Right hindlimb (tissue), 1 donor: ENCODE measurements at places on chromosomes 3 and 15.
A peak's percentile ranks its signal among the peaks of the same experiment; 100 is the strongest.

GRCh38 chr15:32855942-32856341 lies 138.1 kb downstream of the GREM1 start:
- DNase-seq = no peak

DNA sequence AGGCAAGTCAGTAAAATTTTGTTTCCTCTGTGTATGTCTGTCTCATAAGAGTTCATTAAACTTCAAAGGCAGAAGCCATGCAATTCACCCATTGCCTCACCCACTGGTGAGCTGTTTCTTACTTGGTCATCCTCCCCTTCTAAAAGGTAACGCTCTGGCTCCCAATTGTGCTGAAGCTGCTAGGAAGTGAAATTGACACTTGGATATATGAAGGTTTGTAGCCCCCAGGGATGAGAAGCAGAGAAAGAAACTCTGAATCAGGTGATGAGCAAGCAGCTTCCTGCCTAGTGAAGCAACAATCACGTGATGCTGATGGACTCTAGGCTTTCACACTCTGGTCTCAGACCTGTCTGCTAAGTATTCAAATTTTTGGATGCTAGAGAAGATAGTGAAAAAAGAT lies 70.7 kb downstream of the CD200R1L start:
- DNase-seq = no peak

GRCh38 chr3:16516695-16517481 lies 3.4 kb upstream of the RFTN1 start:
- DNase-seq = peak; percentile 45

GRCh38 chr15:75545064-75545463 lies 34.1 kb downstream of the PTPN9 start:
- no peak for DNase-seq

DNA sequence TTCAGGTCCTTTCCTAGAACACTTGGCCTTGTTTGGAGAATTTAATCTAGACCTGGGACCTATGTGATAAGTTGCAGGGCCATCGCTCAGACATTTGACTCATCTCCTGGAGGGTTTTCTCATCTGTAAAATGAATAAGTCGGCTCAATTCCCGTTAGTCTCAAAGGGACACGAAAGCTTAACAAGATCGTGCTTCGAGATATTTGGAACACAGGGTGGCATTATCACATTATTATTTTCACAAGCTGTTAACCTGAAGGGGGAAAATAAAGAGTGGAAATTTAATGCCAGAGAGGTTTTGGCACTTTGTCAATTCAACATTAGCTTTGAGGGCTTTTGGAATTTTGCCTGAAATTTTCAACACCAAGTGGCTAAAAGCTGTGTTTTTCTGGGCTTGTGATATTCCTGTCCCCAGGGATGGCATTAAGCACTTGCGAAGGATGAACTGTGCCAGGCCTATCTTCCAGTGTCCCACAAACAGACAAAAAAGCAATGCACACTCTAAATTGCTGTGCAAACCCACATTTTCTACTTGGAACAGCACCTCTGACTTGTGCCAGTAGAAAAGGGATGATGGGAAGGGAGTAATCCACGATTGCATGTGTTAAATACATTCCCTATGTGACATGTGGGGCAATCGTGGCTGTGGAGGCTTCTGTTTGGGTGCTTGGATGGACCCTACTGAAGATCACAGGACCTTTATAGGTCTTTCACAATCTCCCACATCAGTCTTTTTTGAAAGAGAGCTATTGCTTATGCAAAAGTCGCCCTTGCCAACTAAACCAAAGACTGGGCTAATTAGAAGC lies 478.7 kb downstream of the MFSD1 start:
- DNase-seq = no peak

- DNase-seq = no peak
Observed at GRCh38 chr3:120033596-120033995, 60.7 kb downstream of the GSK3B start.

DNA sequence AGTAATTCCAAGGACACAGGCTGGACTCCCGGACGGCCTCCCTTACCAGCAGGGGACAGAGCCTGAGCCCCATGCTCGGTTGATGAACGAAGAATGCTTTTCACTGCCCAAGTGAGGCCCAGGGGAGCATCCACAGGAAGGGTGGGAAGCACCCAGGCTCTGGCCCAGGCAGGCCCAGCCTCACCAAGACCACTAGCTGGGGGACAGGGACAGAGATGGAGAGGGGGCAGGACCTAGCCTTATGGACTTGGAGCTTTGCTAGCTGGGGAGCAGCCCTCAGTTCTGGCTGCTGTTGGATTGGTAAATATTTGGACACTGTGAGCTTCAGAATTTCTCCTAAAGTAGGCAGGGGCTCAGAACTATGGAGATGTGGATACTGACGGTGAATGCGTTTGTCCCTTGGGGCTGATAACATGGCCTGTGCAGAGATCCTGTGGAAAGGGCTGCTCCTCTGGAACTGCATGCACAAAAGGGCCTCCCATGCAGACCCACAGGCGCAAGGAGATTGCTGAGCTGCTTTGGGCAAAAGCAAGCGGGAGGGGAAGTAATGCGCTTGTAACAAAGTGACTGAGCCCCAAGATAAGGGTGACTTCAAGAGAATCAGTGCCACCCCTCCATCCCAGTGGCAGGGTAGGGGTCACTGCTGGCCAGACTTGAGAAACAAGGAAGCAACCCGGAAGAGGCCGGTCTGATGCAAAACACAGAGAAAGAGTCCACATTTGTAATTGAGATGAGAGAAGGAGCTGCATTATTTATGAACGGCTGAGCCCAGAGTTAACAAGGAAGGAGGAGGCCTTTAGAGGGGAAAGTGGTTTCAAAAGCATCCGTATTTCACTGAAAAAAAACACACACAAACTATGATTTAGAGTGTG lies 70.1 kb upstream of the MEF2A start:
- DNase-seq = no peak

DNA sequence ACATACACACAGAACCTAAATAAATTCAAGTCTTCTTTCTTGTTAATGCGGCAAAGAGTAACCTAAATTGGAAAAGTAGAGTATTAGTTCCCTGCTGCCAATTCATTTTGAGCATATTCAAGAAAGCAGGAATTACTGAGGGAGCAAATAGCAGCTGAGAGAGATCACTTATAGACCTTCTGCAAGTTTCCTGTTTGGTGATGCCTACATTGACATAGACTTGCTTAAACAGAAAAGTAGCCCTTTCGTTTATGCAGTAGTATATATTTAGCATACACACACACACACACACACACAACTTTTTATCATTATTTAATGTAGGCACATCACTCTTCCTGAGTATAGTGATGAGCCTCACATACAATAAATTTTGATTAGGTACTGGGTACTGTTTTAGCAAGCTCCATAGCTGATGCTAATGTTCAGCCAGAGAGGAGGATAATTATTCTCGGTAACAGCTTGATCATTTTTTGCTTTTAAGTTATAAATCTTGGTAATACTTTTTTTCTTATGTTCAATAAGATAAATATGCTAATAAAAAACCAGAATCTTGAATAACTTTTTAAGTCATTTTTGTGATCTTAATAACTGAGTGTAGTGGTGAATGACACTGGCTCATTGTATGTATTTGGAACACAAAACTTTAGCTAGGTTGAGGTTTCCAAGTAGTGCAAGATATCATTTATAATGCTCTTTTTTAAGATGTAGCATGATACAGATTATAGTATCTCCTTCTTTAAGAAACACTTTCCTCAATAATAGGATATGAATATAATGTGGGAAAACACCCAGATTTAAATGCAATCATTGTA lies 174.7 kb downstream of the MBNL1 start:
- DNase-seq = no peak

DNA sequence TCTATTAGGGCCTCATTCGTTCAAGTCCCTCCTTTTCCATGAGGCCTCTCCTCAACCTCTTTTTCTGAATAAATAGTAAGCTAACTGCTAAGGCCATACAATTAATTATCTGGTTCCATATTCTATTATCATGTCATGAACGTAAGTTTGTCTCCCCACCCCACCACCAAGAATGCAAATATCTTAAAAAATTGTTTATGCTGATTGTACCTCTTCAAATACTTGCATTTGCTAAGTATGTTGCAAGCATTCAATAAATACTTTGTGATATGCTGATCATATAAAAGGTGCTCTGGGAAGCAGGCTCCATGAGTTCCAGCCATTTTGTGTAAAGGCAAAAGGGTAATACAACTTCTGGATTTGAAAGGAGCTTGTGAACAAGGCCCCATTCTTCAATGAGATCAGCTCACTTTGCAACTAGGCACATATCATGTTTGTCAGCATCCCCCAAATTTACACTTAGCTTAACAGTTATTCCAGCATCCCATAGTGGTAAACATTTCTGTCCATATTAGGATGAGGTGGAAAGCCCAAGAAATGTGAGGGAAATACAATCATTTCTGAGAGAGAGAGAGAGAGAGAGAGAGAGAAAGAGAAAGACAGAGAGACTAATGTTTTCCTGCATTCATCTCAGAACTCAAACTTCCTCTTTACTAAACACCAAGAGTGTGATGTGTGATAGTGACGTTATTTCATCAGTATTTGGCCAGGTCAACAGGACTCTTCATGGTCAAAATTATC lies 33.2 kb downstream of the SLC12A8 start:
- no peak for DNase-seq

- DNase-seq = no peak
Observed at GRCh38 chr3:124663690-124664089, 66.6 kb upstream of the UMPS start.

DNA sequence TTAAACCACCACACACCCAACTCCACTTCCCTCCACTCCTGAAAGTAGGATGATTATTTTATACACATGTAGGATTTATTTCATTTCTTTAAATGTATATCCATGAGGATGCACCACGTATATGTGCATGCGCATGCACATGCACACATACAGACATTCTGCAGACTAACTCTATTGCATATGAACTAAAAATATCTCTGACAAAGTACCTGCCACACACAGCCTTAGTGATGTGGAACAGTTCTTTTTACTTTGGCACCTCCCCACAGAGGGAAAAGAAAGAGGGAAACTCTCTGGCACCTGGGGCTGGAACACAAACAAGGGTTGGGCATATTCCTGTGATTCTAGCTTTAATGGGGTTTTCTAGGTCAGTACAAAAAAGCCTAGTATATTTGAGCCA lies 138.2 kb downstream of the CLASP2 start:
- no peak for DNase-seq

DNA sequence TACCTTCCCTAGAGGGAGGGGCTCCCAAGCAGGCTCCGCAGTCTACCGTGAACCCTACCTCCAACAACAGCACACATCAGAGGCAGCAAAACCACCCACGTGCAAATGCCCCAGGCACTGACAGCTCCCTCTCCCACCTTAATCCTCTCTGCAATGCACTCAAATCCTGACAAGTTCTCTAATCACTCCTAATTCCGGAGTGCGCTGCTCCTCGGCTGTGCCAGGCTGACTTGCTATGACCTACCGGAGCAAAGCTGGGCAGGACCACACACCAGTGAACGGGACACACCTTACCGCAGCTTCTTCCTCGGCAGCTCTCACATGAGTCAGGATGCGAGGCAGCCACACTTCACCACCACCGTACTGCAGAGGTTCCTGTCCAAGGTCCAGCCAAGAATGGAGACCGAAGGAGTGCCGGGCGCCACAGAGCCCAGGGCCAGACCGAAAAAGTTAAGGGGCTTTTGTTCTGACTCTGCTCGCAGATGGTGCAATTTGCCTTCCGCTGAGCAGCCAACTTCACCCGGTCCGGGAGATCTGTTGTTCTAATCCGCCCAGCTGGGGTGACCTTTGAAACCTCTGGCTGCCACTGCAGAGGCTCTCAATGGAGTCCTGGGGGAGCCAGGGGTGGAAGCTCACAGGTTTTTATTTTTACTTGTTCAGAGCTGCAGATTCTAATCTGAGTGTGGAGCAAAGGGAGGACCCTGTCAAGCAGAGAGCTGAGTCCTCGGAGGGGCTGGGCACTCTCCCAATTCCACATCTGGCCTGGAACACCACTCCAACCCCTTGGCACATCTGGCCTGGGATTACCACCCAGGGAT lies 84.4 kb downstream of the MYLK start:
- no peak for DNase-seq

DNA sequence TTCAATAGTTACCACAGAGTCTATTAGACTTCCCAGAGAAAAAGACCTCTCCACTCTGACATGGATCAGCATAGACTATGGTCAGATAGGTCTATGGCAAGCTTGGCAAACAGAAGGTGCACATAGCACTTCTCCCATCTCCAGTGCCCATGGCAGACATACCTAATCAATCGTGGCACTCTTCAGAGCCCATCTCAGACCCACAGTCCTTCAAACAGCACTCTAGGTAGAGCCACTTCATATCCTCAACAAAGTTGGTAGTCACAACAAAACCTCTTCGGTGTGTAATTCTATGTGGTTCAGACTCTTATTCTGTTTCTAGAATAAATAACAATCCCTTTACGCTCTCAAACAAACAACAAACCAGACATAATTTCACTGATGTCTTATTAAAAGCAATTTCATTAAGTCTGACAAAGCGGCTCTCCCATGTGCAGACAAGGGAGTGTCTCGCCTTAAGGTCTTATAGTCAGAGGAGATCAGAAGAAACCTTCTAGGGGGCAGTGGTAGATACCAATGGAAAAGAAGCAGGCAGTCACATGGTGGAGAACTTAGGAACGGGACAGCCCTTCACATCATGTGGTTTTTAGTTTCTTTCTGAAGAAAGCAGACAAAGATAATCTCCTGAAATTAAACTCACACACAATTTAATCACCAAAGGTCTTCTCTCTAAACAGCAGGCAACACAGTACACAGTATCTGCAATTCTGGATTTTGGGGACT lies 483.4 kb downstream of the FOXP1 start:
- DNase-seq = no peak

- no peak for DNase-seq
Observed at GRCh38 chr3:128274837-128275236, 121.6 kb downstream of the EEFSEC start.

DNA sequence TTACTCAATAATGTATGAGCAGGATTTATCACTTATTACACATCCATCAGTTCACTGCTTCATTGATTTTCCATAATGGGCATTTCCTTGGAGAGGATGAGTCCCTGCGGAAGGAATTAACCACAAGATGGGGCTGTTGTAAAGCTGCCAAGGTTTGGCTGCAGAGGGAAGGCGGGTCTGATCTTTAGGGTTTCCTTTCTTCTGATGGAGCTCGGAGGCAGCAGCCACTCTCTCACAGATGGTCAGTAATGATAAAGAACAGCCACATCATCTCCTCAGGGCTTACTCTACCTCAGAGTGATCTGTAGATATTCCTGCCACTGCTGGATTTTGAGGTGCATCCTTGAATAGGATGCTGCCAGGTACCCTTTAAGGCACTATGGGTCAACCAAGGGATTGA lies 115.2 kb downstream of the USP13 start:
- DNase-seq = no peak

DNA sequence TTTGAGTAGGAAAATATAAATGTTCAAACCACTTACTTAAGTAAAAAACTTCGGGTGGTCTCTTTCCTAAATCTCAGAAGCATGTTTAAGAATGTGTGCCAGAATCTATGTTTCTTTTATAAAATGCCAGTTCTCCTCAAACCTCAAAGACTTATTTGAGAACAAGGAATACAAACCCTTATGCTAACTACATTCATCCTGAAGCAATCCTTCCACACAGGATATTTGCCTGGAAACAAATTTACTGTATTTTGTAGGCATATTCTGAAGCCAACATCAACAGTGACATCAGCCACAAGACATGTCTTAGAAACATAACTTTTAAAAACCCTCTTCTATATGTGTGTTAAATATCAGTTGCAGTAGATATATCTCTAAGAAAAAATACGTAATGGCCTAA lies 1077.0 kb downstream of the ROBO1 start:
- no peak for DNase-seq

- DNase-seq = no peak
Observed at GRCh38 chr3:102084704-102085103, 235.4 kb downstream of the NFKBIZ start.

GRCh38 chr3:194285024-194285849 lies 65.9 kb downstream of the CPN2 start:
- peak; percentile 42 for DNase-seq
